A549 treated with GW870086 at 1 μM for 4 hours (cell line): ENCODE measurements at places on chromosomes 13 and 19. TPM values are rescaled to one million over a fixed set of nuclear protein-coding genes. Genes with fewer than 3 reads are reported as not detected.

The CLIP3 gene
- total RNA-seq, result 0.67 to 0.94 TPM (median 0.72 TPM) in 5 replicates

The IFNL3 gene
- not detected in 5 replicates for total RNA-seq

The PROZ gene
- not detected in 5 replicates for total RNA-seq

The F2RL3 gene
- not detected in 5 replicates for total RNA-seq

The TEKTIP1 gene
- not detected in 5 replicates for total RNA-seq

The CACNG8 gene
- 0.66 to 1.2 TPM (median 1.1 TPM) in 5 replicates for total RNA-seq

The CCDC8 gene
- not detected in 5 replicates for total RNA-seq

The TNNI3 gene
- 5.9 to 9.6 TPM (median 8.0 TPM) in 5 replicates for total RNA-seq

The PRSS57 gene
- not detected in 5 replicates for total RNA-seq

The KBTBD6 gene
- total RNA-seq, result 3.8 to 5.8 TPM (median 5.0 TPM) in 5 replicates

The HNRNPL gene
- 305 to 358 TPM (median 332 TPM) in 5 replicates for total RNA-seq

The JSRP1 gene
- total RNA-seq, result 0.48 to 1.2 TPM (median 0.65 TPM) in 5 replicates

The NEK5 gene
- 0.07 to 0.16 TPM (median 0.09 TPM) in 5 replicates for total RNA-seq

The PRDX2 gene
- 0.40 to 1.1 TPM (median 0.49 TPM) in 5 replicates for total RNA-seq

The WDR18 gene
- 46.9 to 74.3 TPM (median 68.3 TPM) in 5 replicates for total RNA-seq
